ENCODE measurements at places on chromosomes 11 and 22.
A peak's percentile ranks its signal among the peaks of the same experiment; 100 is the strongest.

- DNase-seq: no peak
Measured at GRCh38 chr11:59062602-59063529, 23.2 kb upstream of the GLYATL1B start.

DNA sequence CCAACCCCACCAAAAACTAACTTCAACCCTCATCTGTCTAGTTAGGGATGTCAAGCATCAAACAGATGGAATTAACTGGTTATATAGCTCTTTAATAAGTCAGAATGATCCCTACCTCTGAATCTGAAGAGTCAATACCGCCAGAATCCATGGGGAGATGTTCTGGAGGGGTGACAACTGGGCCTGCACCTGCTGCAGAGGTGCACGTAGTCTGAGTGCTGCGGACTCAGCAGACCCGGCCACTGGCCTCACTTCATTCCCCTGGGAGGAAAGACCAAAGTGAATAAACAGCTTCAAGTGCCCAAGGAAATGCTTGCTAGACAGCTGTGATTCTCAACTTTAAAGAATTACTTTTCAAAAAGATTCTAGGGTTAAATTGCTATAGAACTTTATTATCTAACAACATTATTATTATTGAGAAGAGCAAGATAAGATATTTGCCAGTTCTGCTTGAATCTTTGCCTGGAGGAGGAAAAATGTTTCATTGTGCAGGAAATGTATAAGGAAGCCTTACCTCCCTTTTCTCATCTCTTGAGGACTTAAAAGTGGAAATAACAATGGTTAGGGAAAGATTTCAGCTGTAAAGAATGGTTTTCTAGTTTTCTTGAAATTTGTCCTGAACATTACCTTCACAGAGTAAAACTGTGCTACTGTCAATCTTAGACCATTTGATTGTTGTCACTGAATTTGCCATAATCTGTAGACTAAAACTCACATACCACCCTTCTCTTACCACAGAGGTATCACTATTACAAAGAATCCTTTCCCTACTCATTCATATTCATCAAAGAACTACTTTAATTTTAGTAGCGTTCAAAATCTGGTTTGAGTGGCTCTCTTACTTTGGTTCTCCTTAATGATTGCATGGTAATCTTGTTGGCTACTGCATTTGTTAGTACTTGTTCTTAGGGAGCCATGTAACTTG lies 4.2 kb downstream of the XBP1 start:
- no peak for DNase-seq

GRCh38 chr11:103024086-103024485 lies 67.9 kb downstream of the DCUN1D5 start:
- no peak for DNase-seq

DNA sequence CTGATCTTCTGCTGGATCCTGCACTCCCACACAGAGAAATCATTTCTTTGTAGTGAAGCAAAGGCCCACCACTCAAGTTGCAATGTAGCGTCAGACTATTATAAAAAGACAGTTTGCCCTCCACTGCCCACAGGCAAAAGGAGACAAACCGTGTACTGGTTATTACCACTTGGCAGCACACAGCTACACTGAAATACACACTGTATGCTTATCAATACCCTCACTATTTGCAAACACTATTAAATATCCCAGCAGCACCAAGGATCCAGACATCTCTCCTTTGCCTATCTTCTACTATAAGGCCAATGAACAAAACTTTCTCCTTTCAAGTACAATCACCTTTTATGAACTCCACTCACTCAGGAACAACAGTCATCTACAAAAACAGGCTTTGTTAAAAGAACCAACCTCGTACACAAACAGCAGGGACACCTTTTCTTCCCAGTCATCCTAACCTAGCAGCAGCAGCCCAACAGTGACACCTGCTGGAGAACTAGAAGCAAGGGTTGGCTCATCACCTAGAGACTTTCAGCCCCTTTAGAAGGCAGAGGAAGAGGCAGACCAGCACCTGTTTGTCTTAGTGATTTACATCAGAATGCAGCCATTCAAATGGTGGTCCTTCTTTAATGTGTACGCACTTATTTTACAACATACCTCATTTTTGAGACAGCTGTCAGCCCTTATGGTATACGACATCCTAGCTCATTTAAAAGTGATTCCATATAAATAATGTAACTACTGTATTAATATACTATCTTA lies 56.1 kb downstream of the AMBRA1 start:
- DNase-seq: peak; percentile 61

- no peak for DNase-seq
Measured at GRCh38 chr11:121762820-121763219, 310.1 kb upstream of the SORL1-AS1 start.
